ENCODE measurements at places on chromosomes 12 and 14.

DNA sequence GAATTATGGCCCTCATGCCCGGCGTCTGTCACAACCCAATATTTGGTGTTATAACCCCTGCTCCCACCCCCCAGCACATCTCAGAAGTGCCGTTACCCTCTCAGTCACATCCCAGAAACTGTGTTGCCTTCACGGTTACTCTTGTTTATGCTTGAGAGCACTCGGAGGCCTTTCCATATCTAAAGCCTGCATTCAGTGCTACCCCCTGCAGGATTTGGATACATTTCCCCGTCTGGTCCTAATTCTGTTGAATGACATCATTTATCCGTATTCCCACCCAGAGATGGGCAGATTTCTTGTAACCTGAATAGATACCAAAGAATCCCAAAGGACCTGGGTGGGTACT is 19.1 kb upstream of the FOS start:
- no peak for DNase-seq

DNA sequence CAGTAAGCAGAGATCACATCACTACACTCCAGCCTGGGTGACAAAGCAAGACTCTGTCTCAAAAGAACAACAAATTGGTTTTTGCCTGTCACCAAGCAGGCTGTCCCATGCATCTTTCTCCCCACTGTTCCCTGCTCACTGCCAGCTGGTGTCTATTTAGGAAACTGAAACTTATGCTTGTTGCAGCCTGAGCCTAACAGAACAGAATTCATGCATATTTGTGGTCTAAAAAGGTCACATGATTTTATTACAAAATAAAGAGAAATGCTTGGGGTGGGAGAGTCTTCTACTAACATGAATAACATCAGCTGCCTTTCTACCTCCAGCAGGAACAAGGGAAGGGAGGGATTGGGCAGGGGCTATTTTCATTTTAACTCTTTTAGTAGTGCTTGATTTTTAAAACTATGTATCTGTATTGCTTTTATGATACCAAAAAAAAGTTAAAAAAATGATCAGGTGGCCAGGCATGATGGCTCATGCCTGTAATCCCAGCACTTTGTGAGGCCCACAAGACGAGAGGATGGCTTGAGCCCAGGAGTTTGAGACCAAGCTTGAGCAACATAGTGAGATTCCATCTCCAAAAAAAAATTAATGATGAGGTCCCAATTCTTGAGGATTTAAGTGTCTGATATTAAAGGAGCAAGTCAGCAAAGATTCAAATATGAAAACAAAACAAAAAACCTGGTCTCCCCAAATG is 923 bp downstream of the STAT2 start:
- no peak for DNase-seq

DNA sequence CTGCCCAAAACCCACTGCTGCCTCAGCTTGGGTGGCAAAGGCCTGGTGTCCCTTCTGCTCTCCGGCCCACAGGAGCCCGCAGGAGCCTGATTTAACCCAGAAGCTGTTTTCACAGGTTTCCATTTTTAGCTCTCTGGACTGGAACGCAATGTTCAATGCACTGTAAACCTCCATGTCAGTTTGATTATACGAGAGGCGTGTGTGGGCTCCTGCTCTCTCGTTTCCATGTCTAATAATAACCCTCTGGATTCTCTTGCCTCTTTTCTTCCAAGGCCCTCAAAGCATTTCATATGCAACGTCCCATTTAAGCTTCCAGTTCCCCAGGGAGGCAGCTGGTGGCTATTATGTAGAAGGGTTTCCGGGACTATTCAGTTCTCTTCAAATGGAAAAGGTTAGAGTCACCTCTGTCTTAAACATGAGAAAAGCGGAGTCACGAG is 161.1 kb downstream of the SUDS3 start:
- no peak for DNase-seq

DNA sequence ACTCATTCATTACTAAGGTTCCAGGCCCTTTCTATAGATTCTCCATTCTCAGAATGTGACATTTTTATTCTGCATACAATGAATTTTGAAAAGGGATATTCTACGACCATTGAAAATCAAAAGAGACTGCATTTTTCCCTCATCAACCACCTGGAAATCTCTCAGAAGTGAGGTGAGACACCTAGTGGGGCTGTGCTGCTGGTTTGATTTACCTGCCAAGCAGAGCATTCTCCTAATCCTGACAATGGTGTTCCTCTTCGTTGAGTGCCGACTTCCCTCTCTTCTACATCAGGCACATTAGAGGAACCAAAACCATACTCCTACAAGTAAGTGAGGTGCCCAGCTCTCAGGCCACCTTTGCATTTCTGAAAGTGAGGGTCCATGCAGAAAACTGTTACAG is 14.9 kb downstream of the CKB start:
- DNase-seq, result no peak

- DNase-seq, result no peak
Observed at GRCh38 chr14:80996049-80996901, 40.9 kb downstream of the TSHR start.

DNA sequence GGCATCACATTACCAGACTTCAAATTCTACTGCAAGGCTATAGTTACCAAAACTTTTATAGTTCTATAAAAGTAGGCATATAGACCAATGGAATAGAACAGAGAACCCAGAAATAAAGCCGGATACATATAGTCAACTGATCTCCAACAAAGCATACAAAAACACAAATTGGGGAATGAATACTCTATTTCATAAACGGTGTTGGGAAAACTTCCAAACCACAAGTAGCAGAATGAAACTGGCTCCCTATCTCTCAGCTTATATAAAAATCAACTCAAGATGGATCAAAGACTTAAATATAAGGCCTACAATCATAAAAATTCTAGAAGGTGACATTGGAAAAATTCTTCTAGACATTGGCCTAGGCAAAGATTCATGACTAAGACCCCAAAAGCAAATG is 187.9 kb upstream of the PLXNC1 start:
- DNase-seq, result no peak

DNA sequence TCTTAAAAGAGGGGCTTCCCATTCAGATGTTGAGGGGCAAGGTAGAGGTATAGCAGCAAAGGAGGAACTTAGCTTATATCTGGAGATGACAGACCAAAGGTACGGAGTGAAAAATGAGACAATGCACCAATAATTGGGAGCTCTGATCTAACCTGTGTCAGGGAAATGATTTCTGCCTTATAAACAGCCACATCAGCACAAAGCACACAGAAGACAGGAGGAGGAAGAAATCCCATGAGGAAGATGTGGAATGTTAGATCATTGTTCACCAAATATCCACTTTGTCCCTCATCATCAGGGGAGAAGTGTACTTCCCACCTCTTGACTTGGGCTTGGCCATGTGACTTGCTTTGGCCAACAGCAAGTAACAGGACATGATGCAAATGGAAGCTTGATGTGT is 93.7 kb upstream of the WSCD2 start:
- DNase-seq, result no peak

DNA sequence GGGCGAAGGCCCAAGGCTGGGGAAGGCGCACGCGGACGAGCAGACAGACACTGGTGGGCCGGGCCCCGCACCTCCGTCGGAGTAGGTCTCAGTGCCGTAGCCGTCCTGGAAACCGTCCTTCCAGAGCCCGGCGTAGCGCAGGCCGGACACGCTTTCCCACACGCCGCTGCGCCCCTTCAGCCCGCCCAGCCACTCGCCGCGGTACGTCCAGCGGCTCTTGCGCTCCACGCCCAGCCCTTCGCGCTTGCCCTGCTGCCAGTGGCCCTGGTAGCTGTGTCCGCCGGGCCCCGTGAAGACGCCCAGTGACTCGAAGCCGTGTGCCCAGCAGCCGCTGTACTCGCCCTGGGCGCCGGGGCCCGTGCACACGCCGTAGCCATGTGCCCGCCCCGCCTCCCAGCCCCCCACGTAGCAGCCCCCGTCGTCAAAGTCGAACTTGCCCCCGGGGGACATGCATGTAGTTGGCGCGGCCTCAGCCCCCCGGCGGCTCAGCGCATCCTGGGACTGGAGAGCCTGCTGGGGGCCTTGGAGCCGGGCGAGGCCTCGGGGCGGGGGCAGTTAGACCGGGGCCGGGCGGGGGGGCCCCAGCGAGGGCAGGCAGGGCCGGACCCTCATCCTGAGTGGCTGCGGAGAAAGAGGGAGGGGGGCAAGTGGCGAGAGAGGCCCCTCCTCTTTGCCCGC is 1.4 kb downstream of the JPH4 start:
- no peak for DNase-seq

- DNase-seq, result no peak
Observed at GRCh38 chr12:26614011-26614616, 218.9 kb downstream of the ITPR2 start.

DNA sequence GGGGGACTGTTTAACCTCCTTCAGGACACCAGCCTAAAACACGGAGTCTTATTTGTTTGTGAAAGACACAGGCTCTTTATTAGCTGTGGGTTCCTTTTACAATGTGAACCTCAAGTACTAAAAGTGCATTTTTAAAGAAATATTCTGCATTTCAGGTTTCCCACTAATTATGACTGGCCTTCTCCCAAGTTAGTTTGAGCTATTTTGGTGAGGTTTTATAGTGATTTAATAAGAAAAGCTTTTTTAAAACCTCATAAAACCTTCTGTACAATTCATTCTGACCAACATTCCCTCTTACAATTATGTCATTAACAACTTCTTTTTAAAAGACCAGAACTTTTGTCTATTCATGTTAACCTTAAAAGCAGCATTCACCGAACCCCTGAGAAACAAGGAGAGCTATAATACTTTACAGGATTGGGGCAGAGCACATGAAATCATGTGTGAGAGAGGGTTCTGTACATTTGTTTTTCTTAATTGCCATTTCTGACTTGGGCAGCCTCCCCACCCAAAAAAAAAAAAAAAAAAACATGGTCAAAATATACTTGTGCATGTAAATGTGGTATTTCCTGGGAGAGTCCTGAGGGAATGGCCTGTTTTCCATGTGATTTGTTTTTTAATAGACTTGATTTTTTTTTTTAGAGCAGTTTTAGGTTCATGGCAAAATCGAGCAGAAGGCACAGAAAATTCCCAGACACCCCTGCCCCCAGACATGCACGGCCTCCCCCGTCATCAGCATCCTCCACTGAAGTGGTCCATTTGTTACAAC is 169.5 kb downstream of the CHST11 start:
- no peak for DNase-seq

DNA sequence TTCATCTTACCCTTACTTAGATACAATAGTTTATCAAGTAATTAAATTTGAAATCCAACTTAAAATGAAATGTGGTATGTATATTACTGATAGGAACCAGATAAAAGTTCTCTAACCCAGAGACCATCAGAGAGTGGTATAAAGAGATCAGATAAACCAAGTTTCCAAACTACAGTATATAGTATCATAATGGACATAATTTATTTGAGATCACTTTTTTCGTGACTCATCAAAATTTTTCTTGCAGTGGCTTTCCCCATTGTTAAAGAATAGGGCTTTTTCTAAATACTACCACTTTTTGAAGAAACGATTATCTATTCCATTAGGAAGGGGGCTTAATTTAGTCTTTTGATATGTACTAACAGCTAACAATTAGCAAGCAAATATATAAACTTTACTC is 15.2 kb upstream of the HSPA2 start:
- DNase-seq, result no peak

GRCh38 chr12:82688035-82688501 is 1.4 kb downstream of the TMTC2 start:
- DNase-seq, result no peak

DNA sequence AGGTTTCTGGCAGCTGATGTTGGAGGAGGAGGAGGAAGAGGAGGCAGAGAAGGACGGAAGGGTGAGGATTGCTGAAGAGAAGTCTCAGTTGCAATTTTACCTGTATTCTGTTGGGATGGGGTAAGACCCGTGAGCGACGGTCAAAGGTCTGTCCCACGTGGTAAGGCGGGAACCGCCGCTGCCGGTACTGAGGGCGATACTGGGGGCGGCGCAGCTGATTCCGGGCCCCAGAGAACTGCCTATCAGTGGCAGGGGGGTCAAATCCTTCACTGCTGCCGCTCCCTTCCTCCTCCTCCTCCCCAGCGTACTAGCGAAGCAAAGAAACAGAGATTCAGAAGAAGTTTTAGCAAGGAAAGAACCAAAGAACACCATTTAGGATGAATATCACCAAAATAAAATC is 13.3 kb downstream of the YBX3 start:
- DNase-seq, result no peak

DNA sequence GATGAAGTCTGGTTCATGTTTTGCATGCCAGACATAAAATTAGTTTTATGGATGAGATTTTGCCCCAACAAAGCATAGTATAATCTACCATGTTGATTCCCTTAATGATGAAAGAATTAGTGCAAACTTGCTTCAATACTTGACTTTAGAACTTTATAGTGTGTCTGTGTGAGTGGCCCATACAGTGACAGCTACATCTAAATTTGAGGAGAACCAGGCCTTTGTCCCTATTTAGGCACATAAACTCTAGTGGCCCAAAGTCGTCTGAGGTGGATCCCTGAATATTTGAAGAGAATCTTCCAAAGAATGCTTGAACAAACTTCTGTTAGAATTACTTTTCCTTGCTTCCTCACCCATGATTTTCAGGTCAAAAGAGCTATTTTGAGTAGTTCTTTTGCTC is 70.4 kb downstream of the POLR3B start:
- DNase-seq, result no peak

DNA sequence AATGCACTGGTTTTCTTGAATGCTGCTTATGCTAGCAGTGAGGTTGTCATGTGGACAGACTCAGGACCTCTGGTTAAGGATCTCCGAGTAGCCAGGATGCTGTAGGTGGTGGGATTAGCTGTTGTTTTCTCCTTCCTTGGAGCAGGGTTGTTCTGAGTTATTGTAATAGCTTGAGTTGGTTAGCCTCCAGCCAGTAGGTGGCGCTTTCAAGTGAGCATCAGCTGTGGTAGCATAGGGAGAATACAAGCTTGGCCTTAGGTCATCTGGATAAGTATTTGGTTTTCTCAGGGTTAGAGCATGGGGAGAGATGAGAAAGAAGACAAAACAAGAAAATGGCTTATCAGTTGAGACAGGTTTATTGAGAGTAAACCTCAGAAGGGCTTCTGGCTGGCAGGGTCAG is 299.7 kb upstream of the FBXO33 start:
- no peak for DNase-seq

All from activated CD4-positive, alpha-beta T cell treated with anti-CD3 and anti-CD28 coated beads for 1 hour (primary cell).